ENCODE measurements at places on chromosomes 6 and 20.

DNA sequence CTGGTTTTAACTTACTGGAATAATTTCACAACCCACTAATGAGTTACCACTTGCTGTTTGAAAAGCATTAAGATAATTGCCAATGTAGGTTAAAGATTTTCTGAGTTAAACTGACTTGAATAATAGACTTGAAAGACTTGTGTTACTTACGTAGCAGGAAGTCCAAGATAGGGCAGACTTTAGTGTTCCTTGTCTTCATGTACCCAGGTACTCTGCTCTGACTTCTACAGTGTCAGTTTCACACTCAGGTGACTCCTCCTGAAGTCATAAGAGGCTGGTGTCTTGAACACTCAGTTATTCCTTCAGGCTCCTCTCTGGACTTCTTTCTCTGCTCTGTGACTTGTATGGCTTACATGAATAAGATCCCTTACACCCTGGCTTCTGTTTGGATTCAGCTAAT lies 76.3 kb upstream of the SGK1 start:
- DNase-seq: no peak

GRCh38 chr6:143271024-143271423 lies 179.5 kb downstream of the ADAT2 start:
- DNase-seq: no peak

DNA sequence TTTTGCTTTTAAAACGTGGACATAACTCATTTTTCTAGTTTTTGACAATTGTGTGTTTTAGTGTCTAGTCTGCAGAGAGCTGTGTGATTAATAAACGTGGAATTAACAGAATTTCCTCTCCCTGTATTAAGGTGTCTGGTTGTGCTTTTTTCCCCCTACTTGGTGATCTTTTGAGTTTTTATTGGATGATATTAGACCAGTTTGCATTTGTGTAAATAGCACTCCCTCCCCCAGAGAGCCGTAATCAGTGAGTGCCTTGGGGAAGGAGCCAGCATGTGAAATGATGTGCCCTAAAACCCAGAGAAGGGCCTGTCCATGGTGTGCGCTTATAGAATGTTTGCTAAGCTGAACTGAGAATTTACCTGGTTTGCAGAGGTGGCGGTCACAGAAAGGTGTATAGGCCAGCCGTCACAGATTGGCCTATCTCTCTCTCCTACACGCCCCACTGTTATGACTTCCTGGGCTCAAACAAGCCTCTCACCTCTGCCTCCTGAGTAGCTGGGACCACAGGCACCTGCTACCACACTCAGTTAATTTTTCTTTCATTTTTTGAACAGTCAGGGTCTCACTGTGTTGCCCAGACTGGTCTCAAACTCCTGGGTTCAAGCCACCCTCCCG lies 42.4 kb downstream of the ALDH5A1 start:
- DNase-seq: no peak

GRCh38 chr6:131764350-131764749 lies 43.5 kb upstream of the ENPP1 start:
- no peak for DNase-seq

DNA sequence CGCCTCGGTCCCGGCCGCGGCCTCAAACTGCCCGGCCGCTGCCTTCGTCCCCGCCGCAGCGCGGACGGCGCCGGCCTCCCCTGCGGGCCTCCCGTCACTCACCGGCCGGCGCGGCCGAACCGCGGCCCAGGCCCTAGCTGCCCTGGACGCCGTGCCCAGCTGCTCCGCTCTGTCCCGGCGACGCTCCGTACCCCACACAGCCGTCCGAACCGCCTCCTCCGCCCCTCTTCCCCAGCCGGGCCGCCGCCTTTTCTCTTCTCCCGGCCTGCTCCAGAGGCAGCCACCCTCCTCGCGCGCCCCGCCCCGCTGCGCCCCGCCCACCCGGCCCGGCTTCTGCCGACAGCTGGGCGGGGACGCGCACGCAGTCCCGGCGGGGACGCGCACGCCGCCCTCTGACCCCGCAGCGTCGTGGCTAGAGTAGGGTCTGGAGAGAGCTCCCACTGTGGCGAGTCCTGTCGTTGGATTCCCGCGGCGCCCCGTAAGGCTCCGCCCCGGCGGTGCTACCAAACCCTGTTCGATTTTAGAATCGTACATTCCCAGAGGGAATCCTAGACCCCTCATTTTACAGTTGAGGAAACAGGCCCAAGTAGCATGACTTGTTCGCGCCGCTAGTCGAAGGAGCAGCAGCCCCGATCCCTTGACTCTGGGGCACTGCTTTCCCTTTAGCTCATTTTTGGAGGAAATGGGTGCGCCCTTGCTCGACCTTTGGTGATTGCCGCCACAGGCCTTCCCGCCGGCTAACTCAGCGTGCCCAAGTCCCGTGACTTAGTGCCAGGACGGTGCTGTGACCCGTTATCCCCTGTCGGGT lies at the start of gene FBXO30:
Gene FBXO30 (minus strand): TSS at position 295 of the 808 bp plus-strand sequence. CDS start 8,390 bp downstream, outside the sequence.
- peak; percentile 60 for DNase-seq

DNA sequence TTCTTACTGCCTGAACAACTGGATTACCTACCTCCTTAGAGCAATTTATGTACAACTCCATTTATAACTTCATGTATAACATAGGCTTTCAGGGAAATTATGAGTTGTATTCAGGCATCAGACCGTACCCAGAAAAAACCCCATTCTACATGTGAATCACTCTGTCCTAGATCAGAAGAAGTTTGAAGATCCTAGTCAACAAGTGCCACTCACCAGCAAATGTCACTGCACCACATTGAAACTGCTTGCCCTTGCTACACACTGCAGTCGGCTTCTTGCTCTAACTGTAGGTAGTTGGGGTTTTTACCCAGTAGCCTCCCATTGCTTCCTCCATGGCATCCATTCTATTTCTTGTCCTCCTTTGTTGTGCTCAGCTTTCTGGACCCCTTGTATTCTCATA lies 132.4 kb downstream of the DNAH8 start:
- no peak for DNase-seq

- DNase-seq: no peak
These were observed 225.5 kb downstream of the EYA4 start for GRCh38 chr6:133466680-133467079.

- no peak for DNase-seq
These were observed 65.6 kb downstream of the TULP4 start for GRCh38 chr6:158377860-158378259.

- DNase-seq: no peak
These were observed 36.4 kb upstream of the RREB1 start for GRCh38 chr6:7071405-7071804.

- DNase-seq: no peak
These were observed 309.8 kb downstream of the CDC5L start for GRCh38 chr6:44697327-44697726.

GRCh38 chr6:35725721-35726438 lies 11.0 kb upstream of the ARMC12 start:
- DNase-seq: no peak

DNA sequence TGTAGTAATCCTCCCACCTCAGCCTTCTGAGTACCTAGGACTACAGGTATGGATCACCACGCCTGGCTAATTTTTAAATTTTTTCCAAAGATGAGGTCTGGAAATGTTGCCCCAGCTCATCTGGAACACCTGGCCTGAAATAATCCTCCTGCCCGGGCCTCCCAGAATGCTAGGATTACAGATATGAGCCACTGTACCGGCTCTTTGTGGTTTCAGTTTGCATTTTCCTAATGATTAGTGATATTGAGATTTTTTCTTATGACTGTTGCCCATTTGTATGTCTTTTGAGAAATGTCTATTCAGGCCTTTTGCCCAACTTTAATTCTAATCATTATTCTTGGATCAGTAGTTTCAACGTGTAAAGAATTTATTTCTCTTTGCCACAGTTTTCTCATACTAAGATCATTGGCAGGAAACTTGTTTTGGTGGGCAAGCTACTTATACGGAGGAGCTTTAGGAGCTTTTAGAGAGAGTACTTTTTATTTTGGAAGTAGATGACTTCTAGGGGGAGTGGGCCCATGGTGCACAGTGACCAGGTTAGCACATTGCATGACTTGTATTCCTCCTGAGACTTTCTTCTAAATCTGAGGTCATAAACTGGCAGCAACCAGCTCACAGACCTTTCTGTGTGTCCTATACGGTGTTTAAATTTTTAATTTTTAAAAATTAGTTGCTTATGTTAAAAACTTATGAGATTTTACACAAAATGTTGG lies 62.3 kb downstream of the STK4 start:
- DNase-seq: no peak

- no peak for DNase-seq
These were observed 2.9 kb upstream of the SPINT3 start for GRCh38 chr20:45518282-45518681.

DNA sequence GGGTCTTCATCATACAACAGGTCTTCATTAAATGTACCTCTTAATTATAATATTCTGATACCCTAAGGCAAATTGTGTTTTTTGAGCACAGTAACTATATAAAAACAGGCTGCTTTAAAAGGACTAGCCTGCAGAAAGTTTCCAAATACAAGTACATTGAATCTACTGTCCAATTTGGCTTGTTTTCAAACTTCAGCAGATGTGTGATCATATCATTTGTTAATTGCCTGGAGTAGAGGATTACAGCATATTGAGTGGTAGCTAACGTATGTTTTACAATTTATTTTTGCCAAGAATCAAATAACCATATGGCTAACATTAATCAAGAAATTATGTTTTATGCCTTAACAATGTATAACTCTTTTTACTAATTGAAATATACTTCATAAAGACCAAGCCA lies 12.6 kb downstream of the TINAG start:
- no peak for DNase-seq

GRCh38 chr6:100458841-100459591 lies 5.7 kb downstream of the SIM1 start:
- DNase-seq: no peak

DNA sequence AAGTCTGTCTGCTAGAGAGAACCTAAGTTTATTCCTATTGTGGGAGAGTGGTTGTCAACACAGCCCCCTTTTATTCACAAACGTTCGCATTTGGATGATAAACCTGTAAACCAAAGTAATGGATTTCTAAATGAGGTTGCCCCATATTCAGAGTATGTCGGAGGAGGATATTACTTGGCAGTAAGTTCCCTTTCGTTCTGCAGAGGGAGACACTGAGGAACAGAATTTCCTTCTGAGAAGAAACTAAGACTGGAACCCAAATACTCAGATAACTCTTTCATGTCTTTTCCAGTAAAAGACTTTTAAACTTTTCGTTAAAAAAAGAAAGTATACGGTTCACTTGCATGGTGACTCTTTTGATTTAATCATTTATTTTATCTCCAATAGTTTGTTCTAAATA lies 754.6 kb upstream of the MMS22L start:
- no peak for DNase-seq

GRCh38 chr6:389622-390021 lies 1.9 kb upstream of the IRF4 start:
- peak; percentile 82 for DNase-seq

DNA sequence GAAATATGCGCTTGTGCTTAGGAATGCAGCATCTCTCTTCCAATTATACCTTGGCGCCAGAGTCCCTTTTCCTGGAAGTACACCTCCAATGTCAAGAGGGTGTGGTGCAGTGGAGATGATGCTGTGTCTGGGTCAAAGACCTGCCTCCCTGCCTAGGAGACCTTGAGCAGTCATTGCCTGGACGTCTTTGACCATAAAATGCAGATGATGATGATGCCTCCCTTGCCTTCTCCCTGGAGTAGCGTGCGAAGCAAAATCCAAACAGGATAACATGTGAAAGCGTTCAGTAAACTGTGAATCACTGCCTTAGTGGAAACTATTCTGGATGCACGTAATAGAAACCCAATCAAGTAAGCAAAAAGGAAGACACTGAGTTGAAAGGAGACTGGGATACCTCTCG lies 97.4 kb upstream of the ARMC2 start:
- DNase-seq: no peak

DNA sequence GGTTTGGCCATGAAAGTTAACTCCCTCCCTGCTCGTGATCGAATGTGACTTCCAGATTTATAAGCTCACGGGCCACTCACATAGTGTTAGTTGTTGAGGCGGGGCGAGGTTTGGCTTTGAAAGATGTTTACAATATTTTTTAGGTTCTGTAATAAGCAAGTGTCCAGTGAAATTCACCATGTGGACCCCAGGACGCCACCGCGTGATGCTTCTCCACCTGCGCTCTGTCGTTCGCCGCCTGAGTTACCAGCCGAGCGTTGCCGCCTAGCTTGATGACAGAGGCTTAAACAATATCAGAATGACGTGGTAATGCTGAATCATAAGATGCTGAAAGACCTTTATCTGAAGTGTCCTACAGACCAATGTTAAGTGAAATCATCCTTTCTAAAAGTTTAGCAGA lies 241.0 kb downstream of the MYLK4 start:
- no peak for DNase-seq

DNA sequence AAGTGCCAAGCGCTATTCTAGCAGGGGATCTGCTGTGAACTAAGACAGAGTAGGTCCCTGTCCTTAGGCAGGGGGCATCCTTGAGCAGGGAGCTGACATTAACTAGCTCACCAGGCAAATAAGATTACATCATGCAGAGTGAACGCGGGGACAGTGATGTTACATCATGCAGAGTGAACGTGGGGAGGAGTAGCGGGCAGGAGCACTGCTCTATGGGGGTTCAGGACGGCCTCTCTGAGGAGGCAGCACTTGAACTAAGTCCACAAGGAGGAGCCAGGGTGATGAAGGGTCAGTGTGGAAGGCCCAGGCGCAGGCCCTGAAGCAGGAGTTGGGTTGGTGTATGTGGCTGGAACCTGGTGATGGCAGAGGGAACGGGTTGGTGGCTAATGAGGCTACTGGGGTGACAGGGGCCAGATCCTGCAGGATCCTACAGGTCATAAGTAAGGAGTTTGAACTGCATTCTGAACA lies 38.7 kb downstream of the KAT14 start:
- no peak for DNase-seq

- DNase-seq: no peak
These were observed 110.7 kb downstream of the ADTRP start for GRCh38 chr6:11667876-11668275.

- DNase-seq: no peak
These were observed 108.5 kb upstream of the RALGAPA2 start for GRCh38 chr20:20820785-20821483.

DNA sequence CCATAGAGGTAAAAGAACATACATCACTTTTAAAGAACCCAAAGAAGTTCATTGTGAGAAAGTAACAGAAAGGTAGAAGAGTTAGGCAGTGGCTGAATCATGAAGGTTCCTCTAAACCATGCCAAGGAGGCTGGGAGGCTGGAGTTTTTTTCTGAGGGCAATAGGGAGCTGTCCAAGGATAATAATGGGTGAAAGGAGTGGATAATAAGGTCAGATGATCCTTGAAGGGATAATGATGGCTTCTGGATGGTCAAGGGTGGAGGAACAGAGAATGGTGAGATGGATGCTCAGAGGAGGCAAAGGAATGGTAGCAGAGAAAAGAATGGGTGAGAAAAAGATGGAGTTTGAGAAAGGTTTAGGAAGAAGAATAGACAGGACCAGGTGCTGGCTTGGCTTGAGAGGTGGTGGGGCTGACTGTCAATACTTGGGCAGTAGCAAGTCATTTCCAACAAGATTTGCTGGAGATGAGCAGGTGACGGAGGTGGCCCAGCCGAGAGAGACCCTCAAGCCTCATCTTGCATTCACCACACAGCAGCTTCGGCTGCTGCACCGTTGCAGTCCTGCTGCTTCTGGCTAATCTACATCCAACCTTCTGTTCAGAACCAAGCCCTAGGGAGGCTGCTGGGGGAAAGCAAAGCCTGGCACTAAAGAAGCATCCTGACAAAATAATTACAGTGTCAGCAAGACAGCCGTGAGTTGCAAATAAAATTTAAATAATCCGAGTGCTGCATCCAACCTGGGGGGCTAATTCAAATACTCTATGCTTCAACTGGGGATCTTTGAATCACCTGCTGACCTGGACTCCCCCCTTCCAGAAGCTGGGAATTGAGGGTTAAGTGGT lies 131.2 kb upstream of the KCNG1 start:
- no peak for DNase-seq

Measured in GM12864 (cell line).